ENCODE measurements at places on chromosomes 4 and X.

DNA sequence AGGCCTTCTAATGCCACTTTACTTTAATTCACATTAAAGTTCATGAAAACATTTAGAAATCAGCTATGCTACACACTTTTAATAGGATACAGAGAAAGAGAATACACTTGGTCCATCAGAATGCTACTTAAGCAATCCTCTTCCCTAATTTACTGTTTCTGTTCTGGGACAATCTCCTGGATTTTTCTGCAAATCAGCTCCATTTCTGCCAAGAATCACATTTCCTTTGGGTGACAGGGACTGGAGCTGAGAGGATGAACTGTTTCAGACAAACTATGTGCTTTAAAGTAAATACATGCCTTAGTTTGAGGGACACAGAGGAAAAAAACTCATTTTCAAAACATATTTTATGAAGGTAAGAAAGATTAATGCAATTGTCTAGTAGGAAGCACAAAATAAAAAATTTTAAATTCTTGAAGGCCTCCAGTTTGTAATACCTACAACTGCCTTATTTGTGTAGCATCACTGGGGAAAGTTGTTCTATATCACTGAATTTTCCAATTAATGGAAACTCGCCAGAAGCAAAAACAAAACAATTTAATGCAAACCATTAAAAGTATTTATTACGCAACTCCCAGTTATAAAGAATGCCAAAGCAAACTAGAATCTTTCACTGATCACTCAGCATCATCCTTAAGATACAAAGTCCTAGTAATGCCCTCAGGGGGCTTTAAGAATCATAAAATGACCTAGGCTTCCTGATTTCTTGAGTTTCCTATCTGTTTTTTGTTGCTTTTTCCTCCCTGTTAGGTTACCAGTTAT is 36.3 kb downstream of the BCLAF3 start:
- no peak for DNase-seq

- no peak for DNase-seq
Measured at GRCh38 chr4:81282131-81282530, 67.1 kb upstream of the PRKG2 start.

DNA sequence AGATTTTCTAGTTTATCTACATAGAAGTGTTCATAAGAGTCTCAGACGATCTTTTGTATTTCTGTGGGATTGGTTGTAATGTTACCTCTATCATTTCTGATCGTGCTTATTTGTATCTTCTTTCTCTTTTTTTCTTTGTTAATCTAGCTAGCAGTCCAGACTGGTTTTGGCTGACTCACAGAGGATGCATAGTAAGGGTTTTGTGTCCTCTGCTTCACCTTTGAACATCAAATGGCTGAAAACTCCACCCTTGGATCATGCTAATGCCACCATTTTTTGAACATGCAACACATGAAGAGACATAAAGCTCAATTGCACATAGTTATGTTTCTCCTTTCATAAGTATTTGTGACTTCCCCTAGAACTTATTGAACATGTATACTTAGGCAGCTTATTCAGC is 22.8 kb downstream of the TMPRSS11A start:
- no peak for DNase-seq

GRCh38 chrX:67545036-67545821 is 1.4 kb downstream of the AR start:
- DNase-seq: no peak

GRCh38 chrX:621705-622503 is 8.7 kb upstream of the SHOX start:
- DNase-seq: no peak

GRCh38 chr4:100989401-100989800 is 357.9 kb downstream of the PPP3CA start:
- no peak for DNase-seq

- DNase-seq: no peak
Measured at GRCh38 chr4:137651128-137651527, 118.8 kb upstream of the PCDH18 start.
